Natural killer cell (primary cell): ENCODE measurements at places on chromosomes 4 and X. TPM values are rescaled to one million over a fixed set of nuclear protein-coding genes. Genes with fewer than 3 reads are reported as not detected.

Gene UGT2B11
- total RNA-seq = not detected

Gene OPRPN
- not detected for total RNA-seq

Gene LDB2
- total RNA-seq = 13.6 TPM

Gene ADAM29
- total RNA-seq = not detected

Gene ARHGAP6
- 1.9 TPM for total RNA-seq

Gene CXorf65
- total RNA-seq = 55.8 TPM

Gene ADGRG4
- not detected for total RNA-seq

Gene FAM47E
- not detected for total RNA-seq

Gene NIPAL1
- total RNA-seq = 1.4 TPM

Gene FRMD7
- not detected for total RNA-seq

Gene STAP1
- 11.4 TPM for total RNA-seq

Gene ZNF157
- 0.35 TPM for total RNA-seq

Gene FAM47A
- not detected for total RNA-seq
